NCI-H774 (cell line): ENCODE measurements at places on chromosomes 3 and 15.
A peak's percentile ranks its signal among the peaks of the same experiment; 100 is the strongest.

- no peak for DNase-seq
Observed at GRCh38 chr3:12190221-12190807, 31.6 kb upstream of the TIMP4 start.

DNA sequence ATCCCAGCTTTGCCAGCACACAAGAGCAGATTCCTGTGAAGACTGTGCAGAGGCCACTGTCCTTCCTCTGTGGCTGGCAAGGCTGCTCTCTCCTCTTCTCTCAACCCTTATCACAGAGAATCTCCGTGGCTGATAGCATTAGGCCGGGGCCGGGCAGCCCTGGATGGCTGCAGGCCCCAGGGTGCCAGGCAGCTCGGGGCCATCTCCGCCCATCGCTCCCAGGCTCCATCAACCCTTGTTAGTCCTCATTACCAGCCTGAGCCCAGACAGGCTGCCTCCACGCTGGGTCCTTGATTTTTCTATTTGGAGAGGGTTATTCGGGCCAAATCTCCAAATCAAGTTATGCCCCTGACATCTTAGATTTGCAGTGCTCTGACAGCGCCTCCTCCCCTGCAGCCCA lies 39.1 kb downstream of the MRPL46 start:
- no peak for DNase-seq

DNA sequence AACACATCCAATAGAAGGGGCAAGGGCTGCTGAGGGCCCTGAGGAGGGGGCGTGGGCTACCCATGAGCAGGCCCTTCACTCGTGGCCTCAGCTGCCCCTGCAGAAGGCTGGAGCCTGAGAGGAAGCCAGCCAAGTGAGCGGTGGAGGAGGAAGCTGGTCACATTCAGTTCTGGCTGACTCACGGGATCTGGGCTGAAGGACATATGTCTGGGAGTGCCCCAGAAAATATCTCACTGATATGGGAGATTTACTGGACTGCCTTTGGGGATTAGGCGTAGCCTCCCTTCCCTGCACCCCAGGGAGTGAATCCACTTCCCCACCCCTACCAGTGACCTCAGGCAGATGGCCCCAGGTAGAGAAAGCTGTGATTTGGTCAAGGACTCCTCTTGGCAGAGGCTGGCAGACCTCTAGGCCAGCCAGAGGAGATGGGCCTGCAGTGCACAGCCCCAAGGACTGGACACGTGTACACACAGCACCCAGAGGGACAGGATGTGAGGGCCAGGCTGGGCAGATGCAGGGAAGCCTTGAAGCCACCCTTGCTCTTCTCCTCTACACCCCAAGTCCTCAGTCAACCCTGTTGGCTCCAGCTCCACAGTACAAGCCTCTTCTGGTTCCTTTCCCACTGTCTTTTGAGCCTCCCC lies 14.2 kb upstream of the ANKDD1A start:
- no peak for DNase-seq

- no peak for DNase-seq
Observed at GRCh38 chr3:196707566-196707965, 4.5 kb downstream of the CEP19 start.

- no peak for DNase-seq
Observed at GRCh38 chr3:13841141-13841540, 38.7 kb downstream of the WNT7A start.

GRCh38 chr3:134621854-134622253 lies 29.0 kb downstream of the KY start:
- no peak for DNase-seq

GRCh38 chr3:170692720-170693119 lies 106.8 kb upstream of the SLC7A14 start:
- no peak for DNase-seq

DNA sequence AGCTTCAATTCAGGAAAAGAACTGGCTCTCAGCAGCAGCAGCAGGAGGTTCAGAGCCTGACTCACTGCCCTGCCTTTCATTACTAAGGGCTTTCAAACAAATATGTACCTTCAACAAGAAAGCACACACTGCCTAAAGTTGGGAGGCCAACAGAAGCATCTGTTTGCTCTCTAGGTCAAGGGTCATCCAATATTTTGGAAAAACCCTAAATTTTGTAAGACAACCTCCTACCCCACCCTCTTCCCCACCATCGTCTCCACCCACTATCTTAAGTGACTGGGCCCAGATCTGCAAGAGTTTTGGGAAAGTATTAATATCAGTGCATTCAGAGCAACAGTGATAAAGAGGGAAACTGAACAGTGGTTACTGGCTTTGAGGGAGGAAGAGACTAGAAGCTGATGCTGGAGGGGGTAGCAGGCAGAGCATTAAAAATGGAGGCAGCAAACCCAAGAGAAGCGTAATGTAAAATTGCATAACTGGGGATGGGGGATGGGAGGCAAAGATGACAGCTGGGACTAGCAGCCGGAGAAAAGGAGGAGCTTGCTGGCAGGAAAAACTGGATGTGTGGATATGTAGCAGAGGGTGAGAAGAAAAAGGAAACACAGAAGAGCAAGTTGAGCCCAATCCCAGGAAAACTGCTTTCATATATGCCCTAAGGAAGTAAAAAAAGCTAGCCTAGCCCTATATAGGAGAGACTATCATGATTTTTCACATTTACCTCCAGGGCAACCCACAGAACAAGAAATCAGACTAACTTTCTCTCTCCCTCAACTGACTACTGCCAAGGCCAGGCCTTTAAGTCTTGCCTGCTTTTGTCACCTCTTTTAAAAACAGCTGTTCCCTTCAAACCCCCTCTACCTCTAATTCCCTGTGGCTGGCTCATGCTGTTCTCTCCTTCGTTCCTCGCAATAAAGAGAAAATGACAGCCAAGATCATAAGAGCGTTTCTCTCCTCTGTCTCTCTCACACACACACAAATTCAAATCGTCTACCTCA lies 31.4 kb downstream of the NPTN start:
- no peak for DNase-seq

- no peak for DNase-seq
Observed at GRCh38 chr3:189419038-189419437, 212.2 kb upstream of the TP63 start.

DNA sequence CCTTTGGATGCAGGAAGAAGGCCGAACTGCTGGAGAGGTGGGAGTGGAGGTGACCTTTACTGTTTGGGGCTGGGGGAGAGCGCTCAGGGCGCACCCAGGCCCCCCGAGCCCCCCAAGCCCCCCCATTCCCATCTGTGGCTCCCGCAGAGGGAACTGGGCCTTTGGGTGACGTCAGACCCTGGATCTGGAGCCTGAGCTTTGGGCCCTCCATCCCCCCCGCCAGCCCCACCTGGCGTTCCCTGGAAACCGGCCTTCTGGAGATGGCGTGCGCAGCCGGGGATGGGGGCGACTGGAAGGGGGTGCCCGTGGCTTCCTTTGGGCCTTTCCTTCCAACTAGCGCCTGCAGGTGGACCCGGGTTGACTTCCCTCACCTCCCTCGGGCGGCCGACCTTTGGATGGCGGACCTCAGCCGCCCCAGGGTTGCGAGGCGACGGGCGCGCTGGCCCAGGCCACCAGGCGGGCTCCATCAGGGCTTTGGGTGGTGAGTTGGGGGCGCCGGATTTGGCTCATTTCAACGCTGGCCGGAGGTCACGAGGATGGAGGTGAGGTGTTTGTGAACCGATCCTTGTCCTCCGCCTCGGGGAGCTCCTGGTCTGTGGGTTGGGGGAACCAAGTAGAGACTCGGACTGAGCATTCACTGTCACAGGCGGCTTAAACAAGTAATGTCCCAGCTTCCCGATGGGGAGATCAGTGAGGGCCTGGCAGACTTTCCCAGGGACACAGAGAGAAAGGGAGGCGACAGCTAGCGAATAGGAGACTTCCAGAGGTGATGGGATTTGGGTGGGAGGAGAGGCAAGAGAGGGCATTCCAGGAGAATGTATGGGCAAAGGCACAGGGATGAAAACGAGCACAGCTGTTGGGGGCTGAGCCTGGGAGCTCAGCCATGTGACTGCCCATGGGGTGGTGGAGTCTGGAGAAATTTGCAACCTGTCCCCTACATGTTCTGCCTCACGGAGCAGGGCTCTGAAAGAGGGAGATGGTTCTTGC lies 709 bp downstream of the SCAMP5 start:
- peak; percentile 41 for DNase-seq

DNA sequence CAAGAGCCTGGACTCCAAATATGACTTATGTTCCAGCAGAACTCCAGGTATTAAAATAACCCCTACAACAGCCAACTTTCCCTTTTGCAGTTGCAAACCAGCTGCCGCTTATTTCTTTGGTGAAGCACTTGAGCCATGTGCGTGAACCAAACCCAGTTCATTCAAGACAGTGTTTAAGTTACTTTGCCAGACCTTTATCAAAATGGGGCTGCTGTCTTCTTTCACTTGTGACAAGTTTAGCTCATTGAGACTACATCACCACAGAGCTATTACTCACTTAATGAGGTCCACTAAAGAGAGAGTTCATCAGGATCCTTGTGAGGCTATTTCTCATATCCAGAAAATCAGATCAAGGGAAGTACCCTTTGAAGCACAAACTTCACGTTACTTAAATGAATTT lies 2.4 kb upstream of the XRN1 start:
- DNase-seq: no peak

- no peak for DNase-seq
Observed at GRCh38 chr3:143529798-143530197, 318.5 kb downstream of the SLC9A9 start.

DNA sequence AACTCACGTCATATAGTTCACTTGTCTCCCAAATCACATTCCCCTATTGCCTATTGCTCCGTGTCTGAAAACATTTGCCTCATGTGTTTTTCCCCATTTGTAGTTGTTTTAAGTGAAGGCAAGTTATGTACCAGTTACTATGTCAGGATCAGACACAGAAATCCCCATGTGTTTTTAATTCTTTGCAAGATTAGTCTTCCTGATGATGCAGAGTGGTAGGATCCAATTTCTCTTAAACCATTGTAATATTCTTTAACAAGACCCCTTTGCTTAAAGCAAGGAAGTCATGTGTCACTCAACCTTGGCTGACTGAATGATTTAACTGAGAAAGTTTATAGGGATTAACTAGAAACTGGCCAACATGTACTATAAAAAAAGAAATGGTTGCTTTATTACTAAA lies 164.4 kb downstream of the OPA1 start:
- DNase-seq: no peak

DNA sequence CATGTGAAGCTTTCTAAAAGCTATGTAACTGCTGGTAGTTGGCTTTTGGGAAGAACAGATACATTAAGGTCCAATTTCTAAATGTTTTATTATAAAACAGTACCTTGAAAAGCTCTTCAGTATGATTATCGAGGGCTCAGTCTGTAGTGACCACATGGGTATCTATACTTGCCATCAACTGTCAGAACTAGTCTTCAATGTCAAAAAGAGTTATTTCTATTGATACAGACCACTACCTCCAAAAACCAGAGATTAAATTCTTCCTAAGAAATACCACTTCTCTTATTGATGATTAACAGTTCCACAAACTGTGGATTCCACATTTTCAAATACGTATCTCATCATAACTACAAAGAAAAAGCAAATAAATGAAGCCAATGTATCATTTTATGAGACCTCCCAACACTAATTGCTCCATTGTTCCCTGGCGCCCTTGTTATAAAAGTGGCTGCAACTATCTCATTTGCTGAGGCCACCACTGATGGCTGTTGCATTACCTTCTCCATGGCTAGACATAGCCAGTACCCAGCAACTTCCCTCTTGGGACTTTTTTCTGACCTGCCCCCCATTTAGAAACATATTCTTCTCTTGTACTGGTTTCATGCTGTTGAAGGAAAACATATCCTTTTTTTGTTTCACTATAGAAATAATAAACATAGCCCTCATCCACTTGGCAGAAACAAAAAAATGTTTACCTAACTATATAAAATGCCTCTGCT lies 33.9 kb upstream of the MBNL1 start:
- no peak for DNase-seq

GRCh38 chr15:31227235-31227634 lies 99.4 kb upstream of the KLF13 start:
- DNase-seq: no peak

DNA sequence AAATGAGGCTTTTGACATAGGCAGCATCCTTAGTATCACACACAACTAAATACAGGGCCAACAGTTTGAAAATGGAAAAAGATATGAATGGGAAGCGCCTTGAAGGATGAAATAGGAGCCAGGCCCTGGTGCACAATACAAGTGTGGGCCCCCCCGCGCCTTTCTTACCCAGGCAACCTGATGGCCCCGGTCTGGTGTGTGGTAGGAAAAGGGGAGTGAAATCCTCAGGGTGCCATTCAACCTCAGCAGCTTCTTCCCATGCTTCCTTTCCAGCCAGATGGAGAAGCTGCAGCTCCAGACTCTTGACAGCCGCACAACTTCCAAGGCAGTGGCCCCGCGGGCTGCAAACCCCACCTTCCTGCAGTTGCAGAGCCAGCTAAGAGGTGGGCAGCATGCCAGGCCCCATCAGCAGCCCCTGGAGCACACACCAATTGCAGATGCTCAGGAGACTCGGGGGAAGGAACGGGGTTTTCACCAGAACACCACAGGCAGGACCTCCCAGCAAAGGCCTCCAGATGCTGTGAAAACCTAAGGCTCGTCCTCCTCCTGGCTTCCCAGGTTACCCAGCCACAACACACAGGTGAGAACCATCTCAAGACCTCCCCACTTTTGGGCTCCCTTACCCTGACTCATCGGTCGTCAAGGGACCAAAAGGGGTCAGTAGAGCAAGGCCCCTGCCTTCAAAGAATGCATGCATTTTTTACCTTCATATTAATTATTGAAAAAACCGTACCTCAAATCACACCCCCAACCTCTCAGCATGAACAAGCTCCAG lies 101.6 kb downstream of the CPN2 start:
- no peak for DNase-seq

DNA sequence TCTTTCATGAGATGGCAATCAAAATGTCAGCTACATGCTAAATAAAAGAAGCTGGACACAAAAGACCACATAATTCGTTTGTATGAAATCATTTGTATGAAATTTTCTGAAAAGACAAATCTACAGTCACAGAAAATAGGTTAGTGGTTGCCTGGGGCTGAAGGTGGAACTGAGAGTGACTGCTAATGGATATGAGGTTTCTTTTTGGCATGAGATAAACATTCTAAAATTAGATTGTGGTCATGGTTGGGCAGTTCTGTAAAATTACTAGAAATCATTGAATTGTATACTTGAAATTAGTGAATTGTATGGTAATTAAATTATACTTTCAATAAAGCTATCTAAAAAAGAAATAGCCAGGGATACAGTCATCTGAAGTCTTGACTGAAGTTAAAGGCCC lies 2.7 kb upstream of the DMXL2 start:
- no peak for DNase-seq

- peak; percentile 41 for DNase-seq
Observed at GRCh38 chr15:91271565-91272153, 171.6 kb downstream of the SV2B start.

GRCh38 chr3:148971401-148972163 lies 19.8 kb upstream of the GYG1 start:
- no peak for DNase-seq

- DNase-seq: no peak
Observed at GRCh38 chr3:158167737-158168557, 58.1 kb downstream of the RSRC1 start.

DNA sequence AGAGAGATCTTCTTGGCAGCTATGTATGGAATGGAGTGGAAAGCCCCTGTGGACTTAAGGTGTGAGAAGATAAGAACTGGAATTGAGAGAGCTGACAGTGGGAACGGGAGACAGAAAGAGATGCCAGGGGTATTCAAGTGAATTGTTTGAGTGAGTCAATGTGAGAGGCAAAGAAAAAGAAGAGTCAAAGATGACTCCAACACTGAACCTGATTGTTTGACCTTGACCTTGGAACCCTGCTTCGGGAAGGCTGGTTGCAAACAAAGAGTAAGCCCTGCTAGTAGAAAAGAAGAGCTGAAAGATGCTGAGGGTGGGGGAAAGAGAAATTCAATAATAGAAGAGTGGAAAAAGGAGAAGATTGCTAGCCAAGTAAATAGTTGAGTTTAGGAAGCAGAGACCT lies 238.6 kb downstream of the BBX start:
- DNase-seq: no peak
